SW480 (cell line): ENCODE measurements at places on chromosomes 1 and 21.
A peak's percentile ranks its signal among the peaks of the same experiment; 100 is the strongest.

- DNase-seq: no peak
Measured at GRCh38 chr1:222777463-222777862, 37.4 kb upstream of the DISP1 start.

DNA sequence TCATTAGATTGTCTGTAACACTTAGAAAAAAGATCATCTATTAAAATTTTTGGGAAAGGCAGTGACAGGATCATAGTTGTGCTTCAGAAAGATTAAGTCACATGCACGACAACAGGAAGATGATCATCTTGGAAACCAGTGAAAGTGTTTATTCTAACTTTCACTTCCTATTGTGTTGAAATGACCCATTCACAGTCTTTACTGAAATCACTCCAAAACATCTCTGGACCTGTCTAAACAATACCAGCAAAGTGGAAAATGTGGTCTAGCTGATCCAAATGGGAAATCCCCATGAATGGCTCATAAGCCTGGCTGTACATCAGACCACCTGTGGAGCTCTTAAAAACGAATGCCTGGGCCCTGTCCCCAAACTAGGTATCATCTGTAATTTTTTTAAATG lies 111.1 kb upstream of the ETV3 start:
- no peak for DNase-seq

- no peak for DNase-seq
Measured at GRCh38 chr21:35386491-35387079, 337.5 kb upstream of the RUNX1 start.

GRCh38 chr1:43653893-43654292 lies 3.9 kb downstream of the KDM4A start:
- no peak for DNase-seq

GRCh38 chr1:198443365-198444233 lies 96.9 kb downstream of the ATP6V1G3 start:
- peak; percentile 23 for DNase-seq

GRCh38 chr1:47763591-47764171 lies 233.5 kb downstream of the TRABD2B start:
- DNase-seq: no peak

DNA sequence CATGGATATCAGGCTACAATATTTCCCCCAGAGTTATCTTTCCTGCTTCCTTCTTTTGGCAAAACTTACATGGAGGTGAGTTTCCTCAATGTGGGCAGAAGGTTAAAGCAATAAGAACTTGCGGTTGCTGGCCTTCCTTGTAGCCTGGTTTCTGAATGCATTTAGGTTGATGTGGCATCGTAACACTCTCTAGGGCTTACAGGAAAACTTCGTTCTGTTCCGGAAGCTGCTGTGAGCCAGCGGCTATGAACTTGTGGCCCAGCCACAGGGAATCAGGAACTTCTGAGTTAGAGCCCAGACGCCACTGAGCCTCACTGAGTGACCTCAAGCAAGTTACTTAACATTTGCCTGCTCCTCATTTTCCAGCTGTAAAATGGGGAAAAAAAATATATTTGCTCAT lies 623.4 kb upstream of the ADAMTS5 start:
- DNase-seq: no peak

DNA sequence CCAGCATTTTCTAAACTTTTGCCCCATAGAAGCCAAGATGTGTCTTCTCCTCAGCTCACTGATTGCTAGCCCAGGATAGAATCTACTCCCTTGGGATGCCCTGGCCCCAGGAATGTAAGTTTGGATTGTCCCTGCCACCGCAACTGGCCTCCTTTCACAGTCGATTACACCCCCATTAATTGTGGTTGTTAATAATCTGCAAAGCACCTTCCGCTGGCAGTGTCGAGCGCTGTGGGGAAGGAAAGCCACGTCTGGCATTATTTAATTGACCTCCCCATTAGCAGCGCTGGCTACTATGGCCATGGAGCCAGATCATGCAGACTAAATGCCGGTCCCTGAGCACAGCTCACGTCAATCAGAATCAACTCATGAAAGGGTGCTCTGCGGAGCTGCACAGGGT lies 597.3 kb upstream of the PLXNA2 start:
- DNase-seq: no peak

- DNase-seq: no peak
Measured at GRCh38 chr1:118940957-118941356, 47.2 kb downstream of the TBX15 start.

DNA sequence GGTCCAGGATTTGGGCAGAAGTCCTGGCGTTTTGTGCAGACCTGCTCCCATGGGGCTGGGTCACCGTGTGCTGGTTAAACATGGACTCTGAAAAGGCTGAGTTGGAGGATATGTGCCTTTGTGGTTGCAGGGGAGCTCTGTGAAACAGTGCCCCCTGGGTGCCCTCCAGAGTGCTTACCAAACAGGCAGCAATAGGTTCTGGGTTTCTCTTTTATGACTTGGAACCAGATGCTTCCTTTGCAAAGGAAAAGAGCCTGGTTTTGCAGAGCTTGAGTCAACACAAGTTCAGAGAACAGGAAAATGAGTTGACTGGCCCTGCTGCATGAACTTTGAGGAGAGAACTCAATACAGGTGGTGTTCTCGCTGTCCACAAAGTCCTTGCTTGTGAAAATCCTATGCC lies 288.9 kb downstream of the TM2D1 start:
- no peak for DNase-seq

- DNase-seq: no peak
Measured at GRCh38 chr1:68221001-68221979, 11.0 kb downstream of the WLS start.

- no peak for DNase-seq
Measured at GRCh38 chr1:22133247-22133930, 9.5 kb downstream of the WNT4 start.

DNA sequence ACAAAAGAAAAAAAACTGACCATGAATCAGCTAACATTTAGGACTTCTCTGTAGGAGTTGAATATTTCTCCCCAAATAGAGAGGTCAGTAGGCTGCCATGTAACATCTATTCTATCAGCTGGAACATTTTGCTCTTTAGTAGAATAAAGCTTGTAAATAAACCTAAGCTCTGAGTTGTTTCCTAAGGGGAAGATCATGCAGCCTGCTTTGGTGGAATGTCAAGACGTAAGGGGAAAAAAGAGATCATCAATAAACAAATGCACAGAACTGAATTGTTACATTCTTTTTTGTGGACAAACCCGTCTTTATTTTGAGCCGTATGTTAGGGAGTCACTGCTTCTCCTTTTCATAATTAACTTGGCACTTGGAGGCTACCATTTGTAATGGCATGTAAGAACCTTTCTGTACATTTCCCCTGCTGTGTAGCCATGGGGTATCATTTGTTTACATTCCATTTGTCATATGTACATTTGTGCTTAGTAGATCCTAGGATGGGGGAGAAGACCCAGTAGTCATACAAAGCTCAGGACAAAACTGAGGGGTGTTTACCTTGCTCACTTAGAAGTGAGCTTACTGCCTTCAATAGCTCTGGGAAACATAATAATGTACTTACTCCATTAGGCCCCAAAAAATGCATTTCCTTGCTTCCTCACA lies 10.8 kb upstream of the PALMD start:
- DNase-seq: no peak

DNA sequence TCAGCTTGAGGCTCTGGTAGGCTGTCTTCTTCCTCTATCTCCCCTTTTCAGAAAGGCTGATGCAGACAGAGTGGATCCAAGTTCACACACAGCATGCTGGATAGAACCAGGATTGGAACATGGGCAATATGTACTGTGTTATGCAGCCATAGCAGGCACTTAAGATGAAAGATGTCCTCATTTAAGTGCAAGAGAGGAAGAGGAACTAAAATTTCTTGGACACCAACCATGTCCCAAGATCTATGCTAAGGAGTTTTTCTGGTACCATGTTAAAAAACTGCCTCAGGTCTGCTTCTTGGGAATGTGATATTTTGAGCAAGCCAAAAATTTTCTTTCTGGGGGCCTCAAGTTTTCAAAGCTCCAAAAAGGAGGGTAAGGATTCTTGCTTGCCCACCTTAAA lies 1.2 kb downstream of the SDHB start:
- DNase-seq: no peak

- no peak for DNase-seq
Measured at GRCh38 chr1:51636764-51637522, 20.1 kb downstream of the OSBPL9 start.

- no peak for DNase-seq
Measured at GRCh38 chr1:41367288-41367642, 6.0 kb downstream of the FOXO6 start.

- no peak for DNase-seq
Measured at GRCh38 chr1:229845410-229846138, 219.5 kb downstream of the URB2 start.

DNA sequence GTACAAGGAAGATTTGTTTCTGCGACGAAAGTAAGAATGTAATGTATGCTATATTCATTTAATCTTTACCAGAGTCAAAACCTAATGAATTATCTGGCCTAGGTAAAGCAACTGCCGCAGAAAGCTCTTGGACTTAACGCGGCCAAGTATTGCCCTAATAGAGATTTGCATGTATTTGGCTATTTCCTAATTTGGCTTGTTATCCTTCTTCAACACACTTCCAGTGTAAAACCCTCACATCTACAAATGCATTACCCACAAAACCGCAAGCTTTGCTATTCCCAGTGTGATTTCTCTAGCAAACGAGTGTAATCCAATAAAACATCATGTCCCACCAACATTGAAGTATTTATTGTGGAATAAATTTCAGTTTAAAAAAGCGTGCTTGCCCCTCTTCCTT lies 123.8 kb upstream of the LMO4 start:
- DNase-seq: no peak

- DNase-seq: no peak
Measured at GRCh38 chr1:176051402-176051801, 155.7 kb downstream of the COP1 start.

GRCh38 chr1:6785728-6786505 lies 663 bp downstream of the CAMTA1 start:
- no peak for DNase-seq

- no peak for DNase-seq
Measured at GRCh38 chr1:174222166-174222949, 63.0 kb downstream of the RABGAP1L start.

GRCh38 chr21:33219300-33219699 lies 10.4 kb upstream of the IFNAR2 start:
- DNase-seq: no peak
